ENCODE measurements at places on chromosomes 11 and 22.

DNA sequence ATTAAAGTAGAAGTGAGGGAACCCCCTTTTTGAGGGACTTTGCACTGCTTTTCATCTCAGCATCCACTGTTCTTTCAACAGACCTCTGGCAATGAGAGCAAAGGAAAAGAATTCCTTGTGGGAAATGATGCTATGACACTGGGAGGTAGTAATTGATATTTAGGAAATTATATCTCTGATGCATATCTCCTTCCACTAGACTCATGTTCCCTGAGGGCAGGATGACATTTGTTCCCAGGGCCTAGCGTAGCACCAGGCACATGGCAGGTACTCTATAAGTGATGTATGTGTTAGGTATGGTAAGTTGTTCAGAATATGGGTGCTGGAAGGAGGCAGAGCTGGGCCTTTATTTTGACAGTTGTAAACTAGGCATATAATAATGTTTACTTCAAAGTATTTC is 142.9 kb downstream of the CCDC81 start:
- DNase-seq, result no peak

- no peak for DNase-seq
These were observed 104.2 kb downstream of the MTNR1B start for GRCh38 chr11:93073508-93074280.

DNA sequence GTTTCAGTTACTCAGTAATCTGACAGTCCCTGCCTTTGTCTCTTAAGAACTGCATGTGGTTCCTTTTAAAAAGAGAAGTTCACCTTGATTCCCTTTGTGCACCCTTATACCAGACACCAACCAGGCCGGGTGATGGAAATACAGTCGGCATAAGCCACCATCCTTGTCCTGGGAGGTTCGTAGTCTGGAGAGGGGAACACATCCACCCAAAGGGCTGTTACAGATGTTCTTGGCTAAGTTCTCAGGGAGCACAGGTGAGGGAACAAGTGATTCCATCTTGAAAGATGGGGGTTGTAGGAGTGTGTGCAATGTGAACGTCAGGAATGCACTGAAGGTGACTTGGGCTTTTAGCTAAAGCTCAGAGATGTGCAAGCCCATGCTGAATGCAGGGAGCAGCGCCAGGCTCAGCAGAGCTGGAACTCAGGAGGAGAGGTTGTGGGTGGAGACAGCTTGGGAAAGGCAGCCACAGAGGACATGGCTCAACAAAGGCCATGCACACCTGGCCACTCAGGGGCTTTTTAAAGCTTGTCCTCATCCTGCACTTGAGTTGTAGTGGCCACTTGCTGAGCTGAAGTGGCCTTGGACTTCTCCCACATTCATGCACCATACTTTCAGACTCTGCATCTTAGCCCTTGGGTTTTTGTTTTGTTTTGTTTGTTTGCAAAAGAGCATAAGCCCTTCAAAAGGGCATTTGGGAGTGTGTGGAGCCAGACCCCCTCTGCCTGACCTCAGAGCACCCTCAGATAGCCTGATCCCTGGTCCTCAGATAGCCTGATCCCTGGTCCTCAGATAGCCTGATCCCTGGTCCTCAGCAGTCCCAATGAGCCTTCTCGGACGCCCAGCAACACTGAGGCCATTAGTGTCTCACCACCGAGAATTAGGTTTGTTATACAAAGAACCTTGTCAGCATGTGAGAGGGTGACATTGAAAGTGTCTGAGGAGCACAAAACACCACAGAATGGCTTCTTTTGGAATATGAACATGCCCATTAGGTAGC is 12.7 kb upstream of the TMA7B start:
- no peak for DNase-seq

- no peak for DNase-seq
These were observed 101.0 kb upstream of the CHRM4 start for GRCh38 chr11:46492532-46492931.

- DNase-seq, result no peak
These were observed 509.4 kb upstream of the API5 start for GRCh38 chr11:42802201-42802899.
